ENCODE measurements at places on chromosomes 6 and 20. TPM values are rescaled to one million over a fixed set of nuclear protein-coding genes. Genes with fewer than 3 reads are reported as not detected.

GRCh38 chr6:14711056-14711703, 534.7 kb upstream of the JARID2 start:
- DNase-seq: no peak

The GRM1 gene
- not detected for total RNA-seq

The PMEPA1 gene
- total RNA-seq: 167 TPM

- no peak for DNase-seq
Observed at GRCh38 chr6:45398075-45398813, 20.5 kb upstream of the SUPT3H start.

- DNase-seq: no peak
Observed at GRCh38 chr6:29557320-29557719, 2.2 kb downstream of the UBD start.

GRCh38 chr6:142752348-142752747, 192.6 kb downstream of the HIVEP2 start:
- no peak for DNase-seq

- no peak for DNase-seq
Observed at GRCh38 chr20:2301164-2301622, 5.4 kb downstream of the TGM3 start.

The SOX18 gene
- 186 TPM for total RNA-seq

DNA sequence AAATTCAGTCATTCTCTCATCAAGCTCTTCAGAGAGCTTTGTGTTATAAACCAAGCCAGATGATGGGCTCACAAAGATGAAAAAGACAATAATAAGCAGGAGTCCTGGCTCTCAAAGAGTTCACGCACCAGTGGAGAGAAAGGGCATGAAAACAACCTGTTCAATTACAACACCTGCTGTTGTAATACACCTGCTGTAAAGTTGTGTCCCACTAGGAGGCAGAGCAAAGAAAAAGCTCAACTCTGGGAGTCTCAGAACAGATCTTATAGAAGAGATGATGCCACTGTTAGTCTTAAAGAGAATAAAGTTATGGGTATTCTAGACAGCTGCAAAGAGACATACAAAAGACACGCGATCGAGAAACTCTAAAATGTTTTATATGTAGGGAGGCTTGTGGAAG, 100.6 kb downstream of the DCDC2 start:
- no peak for DNase-seq

DNA sequence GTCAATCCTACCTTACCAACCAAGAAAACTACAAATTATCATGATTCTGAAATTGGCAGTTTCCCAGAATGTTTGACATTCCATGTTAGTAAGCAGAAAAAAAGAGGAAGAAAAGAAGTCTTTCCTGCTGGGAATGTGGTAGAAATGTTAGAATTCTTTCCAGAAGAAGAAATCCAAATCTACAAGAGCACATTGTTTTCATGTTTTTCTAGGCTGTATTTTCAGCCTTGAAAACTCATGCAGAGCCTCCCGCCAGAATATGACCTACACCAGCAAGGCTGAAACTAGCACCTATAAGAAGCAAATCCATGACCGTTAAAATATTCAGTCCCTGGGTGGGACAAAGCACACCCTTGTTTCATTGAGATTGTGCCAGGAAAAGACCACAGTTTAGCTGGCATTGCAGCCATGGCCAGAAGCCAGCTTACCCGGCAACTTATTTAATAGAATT, 259.4 kb downstream of the GJA1 start:
- DNase-seq: no peak

DNA sequence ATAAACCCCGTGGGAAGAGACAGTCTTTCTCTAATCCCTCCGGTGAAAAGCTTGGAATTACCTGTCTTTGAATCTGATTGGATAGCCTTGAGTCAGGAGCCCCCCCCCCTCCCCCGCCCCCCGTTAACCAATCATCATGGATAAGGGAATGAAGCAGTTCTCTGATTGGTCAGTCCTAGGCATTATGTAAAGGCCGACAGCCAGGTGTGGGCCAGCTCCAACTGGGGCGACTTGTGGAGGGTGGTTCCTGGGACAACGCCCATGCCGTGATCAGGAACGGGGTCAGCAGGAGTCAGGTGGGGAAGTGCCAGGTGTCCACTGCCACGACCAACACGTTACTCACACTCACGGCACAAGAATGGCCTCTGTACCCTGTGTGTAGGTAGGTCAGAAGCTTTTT, 406.8 kb upstream of the SULF2 start:
- peak; percentile 24 for DNase-seq

The PLEKHG1 gene
- 36.2 TPM for total RNA-seq

DNA sequence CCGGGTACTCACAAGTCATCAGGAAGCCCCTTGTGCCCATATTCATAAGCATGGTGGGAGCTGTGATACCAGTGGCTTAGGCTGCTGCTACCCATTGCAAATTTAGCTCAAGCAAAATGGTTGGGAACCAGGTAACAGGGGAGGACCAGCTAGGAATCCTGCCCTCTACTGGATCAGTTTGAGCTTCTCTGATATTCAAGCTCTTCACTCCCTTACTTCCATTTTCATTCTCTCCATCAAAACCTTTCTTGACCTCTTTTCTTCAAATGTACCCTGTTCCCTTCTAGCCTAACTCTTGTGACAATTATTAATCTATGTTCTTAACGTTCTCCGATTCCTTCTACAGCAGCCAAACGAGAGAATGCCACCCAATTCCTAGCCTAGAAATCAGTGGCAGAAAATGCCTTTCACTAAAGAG, 9.7 kb downstream of the NOL7 start:
- DNase-seq: no peak

GRCh38 chr6:116881236-116881635, 4.2 kb downstream of the RFX6 start:
- DNase-seq: no peak

DNA sequence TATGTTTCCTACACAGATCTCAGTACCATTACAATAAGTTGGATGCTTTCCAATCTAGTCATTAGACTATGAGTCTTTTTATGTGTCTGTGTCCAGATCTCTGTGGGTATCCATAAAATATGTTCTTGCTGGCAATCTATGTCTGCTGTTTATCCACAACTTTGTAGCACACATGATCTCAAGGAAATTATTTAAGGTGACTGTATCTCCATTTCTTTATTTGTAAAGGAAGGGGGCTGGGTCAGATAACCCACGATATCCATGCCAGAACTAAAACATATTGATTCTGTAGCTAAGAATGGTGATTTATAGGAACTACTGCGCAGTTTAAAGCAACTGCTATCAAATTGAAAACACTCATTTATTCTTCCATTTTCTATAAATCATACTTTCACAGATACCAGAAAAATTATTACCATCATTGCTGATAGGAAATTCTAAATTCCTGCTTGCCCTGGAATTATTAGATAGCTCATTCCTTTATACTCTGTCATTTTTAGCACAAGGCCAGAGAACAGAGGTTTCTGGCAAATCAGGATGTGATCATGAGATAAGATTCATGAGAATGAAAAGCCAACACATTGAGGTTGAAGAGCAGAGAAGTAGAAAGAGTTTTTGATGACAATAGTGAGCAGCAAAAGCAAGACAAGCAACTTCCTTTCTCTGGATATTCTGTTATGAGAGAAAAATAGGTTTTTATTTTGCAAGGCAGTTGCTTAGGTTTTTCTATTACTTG, 851.4 kb upstream of the CITED2 start:
- no peak for DNase-seq

DNA sequence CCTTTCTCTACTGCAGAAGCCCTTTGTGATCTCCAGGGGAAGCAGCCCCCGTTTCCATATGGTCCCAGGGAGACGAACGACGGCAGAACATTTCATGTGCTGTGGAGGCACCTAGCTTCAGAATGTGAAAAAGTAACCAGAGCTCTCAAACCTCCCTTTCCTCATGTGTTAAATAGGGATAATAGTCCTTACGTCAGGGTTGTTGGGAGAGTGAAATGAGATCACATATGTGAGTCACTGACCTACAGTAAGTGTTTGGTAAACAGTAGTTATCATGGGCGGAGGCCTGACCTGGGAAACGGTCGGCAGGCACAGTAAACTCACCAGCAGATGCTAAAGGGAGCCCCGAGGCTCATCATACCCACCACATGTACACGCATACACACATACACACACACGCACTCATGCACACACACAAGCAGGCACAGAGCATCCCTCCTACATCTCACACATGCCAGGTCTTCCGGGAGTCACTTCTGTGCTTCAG, 89.7 kb downstream of the LY86 start:
- no peak for DNase-seq

GRCh38 chr6:104226790-104227446, 632.8 kb downstream of the HACE1 start:
- no peak for DNase-seq

GRCh38 chr6:22045261-22045912, 251.4 kb downstream of the PRL start:
- DNase-seq: no peak

The PPP1R16B gene
- total RNA-seq: 17.6 TPM

GRCh38 chr20:63831646-63831992, 555 bp upstream of the ZBTB46 start:
- no peak for DNase-seq

The PHACTR3 gene
- total RNA-seq: 0.16 TPM

- DNase-seq: no peak
Observed at GRCh38 chr20:17856024-17856564, 112.5 kb downstream of the SNX5 start.

The PRRT1 gene
- total RNA-seq: 7.0 TPM

The TMEM74B gene
- 0.71 TPM for total RNA-seq

The WFDC2 gene
- total RNA-seq: 1.5 TPM

- DNase-seq: peak; percentile 41
Observed at GRCh38 chr6:72464791-72465691, 156.8 kb upstream of the KCNQ5 start.

The RIPOR2 gene
- 9.7 TPM for total RNA-seq

The TRAPPC3L gene
- 0.55 TPM for total RNA-seq

GRCh38 chr20:25685276-25686080, 11.2 kb downstream of the ZNF337 start:
- DNase-seq: no peak

The RCAN2 gene
- 87.3 TPM for total RNA-seq

DNA sequence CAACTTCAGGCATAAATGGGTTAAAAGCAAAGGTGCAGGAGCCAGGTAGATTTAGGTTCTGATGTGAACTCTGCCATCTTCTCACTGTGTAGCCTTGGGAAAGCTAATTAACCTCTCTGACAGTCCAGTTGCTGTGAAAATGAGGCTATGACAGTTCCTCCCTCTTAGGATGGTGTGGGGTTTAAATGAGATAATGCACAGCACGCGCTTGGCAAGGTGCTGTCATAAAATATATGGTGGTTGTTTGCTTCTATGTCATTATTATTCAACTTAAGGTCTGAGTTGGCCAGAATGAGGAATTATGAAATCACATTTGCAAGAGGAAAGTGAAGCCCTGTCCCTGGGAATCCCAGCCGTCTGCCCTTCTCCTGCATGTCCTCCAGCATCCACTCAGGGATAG, 15.5 kb upstream of the BCAS1 start:
- no peak for DNase-seq

The OLIG3 gene
- not detected for total RNA-seq

The TAP2 gene
- 48.1 TPM for total RNA-seq

DNA sequence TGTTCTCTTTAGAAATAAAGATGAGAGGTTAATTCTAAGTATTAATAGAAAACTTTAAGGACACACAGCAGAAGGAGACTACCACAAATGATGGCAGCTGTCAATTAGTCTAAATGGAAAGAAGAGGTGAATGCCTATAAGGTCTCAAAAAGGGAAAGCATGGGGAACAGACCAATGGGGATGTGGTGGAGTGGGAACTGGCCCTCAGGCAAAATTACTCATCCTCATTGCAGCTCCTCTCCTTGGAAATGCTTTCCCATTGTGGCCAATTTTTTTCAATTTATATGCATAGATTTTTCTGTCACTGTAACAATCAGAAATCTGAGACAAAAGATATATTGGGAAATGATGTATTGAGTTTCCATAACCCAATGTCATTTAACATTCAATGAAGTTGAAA, 222.9 kb upstream of the DEFB112 start:
- DNase-seq: no peak

DNA sequence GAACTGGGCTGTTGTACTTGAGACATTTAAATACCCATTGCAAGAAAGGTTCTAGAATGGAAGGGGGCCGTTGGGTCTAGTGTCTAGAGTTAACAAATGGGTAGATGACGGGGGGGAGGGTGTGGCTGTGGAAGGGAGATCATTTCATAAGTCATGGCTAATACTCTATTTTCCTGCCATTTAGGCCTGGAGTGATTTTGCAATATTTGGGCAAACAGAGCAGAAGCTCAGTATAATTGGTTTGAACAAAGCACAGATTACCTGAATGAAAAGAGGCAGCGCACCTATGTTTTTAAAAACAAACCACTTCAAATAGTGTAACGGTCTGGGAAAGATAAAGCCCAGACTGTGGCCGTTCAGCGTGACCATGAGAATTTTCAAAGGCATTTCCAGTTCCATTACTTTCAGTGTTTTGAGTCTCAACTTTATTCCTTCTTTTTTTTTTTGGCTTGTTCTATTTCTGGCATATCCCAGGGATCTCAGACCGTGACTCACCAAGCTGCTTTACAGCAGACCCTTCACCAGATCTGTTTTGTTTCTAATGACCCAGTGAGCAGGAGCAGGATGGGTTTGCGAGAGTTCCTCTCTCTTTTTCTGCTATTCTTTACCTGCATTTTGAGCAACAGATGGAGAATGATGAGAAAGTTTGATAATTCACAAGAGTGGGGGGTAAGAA, 73.7 kb downstream of the LYRM2 start:
- DNase-seq: no peak
